ENCODE measurements at places on chromosomes 6 and 20. TPM values are rescaled to one million over a fixed set of nuclear protein-coding genes. Genes with fewer than 3 reads are reported as not detected.

Gene ARFRP1
- 61.0 TPM for total RNA-seq

Gene SLC52A3
- total RNA-seq: not detected

Gene PNLDC1
- not detected for total RNA-seq

Gene RIMS4
- not detected for total RNA-seq

Gene ACSS1
- total RNA-seq: 6.6 TPM

Gene SLC12A5
- under 0.01 TPM for total RNA-seq

Gene CLVS2
- 0.12 TPM for total RNA-seq

Gene CAGE1
- total RNA-seq: 0.11 TPM

All from uterine smooth muscle cell (primary cell).